Effector memory CD4-positive, alpha-beta T cell (primary cell): ENCODE measurements at places on chromosomes 7 and 10.

DNA sequence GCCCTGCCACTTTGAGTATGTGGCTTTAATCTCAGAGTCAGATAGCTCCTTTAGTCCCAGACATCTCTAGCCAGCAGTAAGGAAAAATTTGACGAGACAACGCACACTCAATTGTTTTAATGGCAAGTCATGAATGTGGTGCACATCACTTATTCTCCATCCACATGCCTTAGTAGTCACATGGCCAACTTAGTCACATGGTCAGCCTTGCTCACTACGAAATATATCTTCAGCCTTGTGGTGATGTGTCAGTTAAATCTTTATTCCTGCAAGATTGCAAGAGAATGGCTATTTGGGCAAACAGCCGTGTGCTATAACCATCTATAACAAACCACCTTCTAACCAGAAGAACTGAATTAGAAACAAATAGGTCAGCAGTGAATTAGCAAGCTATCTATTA lies 871.1 kb upstream of the CELF2 start:
- no peak for DNase-seq

GRCh38 chr10:18268005-18268404 lies 127.8 kb downstream of the CACNB2 start:
- no peak for DNase-seq

DNA sequence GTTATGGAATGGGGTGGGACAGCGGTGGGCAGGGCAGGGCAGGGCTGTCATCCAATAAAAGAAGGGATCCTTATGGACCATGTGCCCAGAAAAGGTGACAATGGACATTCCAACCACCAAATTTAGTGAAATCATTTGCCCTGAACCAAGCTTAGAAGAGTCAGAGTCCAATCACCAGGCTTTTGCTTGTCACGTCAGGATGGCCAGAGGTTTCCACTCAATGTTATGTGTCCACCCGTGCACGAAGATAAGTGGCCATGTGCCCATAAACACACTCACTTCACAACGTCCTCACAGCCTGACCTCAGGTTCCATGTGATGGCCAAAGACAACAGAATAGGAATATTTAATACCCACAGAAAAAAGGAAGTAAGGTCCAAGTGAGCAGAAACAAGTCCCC lies 36.6 kb upstream of the PLPP4 start:
- DNase-seq: no peak

GRCh38 chr7:158567153-158567603 lies 20.4 kb downstream of the PTPRN2 start:
- no peak for DNase-seq

DNA sequence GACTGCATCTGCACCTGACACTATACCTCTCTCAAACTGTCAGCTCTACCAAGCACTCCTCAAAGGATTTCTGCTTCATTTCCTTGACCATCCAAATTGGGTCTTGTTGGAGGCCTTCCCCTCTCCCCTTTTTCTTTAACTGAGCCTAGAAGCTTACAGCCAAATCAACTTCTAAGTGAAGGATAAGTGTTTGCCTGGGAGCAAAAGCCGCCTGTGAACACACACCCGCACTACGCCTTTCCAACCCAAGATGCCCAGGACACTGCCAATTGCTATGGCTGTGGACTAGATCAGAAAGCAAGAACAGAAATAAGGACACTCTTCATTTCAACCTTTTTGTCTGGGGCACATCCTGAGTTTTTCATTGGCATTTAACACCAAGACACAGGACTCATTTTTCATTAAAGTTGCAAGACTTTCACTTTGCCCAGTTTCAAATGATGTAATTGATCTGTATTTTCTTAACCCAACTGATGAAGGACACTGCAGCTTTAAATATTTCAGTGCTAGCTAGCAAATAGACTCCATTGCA lies 52.8 kb downstream of the CPEB3 start:
- DNase-seq: no peak

GRCh38 chr10:1187855-1188557 lies 131.8 kb downstream of the WDR37 start:
- DNase-seq: no peak

GRCh38 chr10:22518167-22518724 lies 172.9 kb downstream of the SPAG6 start:
- DNase-seq: no peak

DNA sequence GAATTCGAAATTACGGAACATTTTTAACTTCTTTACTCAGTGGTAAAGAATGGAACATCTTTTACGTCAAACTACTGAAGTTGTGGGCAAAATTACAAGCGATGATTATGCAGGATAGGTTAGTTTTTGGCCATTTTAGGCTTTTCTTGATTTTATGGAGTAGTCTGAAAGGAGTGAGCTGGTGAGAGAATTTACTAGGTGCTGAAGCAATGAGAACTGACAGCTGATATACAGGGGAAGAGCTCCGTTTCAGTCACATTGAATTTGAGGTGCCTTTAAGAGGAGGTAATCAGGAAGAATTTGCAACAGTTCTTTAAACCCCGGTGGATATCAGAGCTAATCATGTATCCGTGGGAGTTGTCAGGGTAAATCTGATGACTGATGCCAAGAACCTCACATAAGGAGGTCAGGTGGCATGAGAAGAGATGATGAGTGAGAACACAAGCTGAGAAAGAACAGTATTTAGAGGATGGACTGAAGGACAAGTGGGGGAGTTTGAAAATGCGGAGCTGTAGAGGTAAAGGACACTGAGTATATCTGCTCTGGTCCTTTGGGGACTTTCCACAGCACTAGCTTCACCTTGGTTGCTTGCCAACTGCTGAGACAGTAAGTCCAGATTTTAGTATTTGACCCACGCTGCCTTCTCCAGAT lies 104.3 kb downstream of the AHR start:
- DNase-seq: no peak

DNA sequence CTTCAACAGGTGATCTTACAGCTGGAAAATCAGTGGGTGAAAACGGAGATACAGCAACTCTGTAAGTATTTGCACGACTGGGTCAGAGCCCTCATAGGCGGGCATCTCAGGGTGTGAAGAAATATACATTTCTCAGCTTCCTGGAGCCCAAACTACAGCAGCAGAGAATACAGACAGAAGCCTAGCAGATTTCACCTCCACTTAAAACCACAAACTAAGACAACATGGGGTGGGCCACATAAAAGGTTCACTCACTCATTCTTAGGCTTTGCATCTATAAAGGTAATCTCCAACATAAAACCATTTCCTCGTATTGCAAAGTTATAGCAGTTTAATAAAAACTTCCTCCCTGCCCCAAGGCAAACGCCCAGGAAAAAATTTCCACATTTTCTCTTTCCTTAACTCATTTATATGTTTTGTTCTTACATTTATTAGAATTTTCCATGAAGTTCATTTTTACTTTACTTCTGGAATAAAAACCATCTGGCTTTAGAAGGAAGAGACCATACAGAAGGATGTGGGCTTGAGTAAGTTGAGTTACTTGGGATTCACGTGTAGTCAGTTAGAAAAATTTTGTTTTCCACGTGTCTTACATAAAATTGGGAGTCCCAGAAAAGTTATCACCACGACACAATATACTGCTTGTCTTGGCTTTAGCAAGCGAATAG lies 327.1 kb downstream of the FRMD4A start:
- no peak for DNase-seq

DNA sequence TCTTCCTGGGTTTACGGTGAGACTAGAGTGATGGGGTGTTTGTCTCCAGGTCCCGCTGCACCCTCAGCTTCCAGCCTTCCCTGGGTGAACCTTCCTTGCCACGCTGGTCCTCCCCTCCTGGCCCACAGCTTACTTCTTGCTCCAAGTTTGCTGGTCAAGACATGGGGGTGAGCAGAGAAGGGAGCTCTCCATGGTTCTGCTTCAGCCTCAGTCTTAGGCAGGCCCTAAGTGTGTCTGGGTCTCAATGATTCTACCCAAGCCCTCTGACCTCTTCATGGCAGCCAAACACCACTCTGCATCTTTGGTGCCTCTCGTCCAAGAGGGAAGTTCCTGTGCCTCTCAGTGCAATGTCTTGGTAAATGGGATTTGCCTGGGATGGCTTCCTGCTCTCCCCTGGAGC lies 356.5 kb upstream of the KLF6 start:
- DNase-seq: no peak
